Stimulated activated naive CD4-positive, alpha-beta T cell (primary cell): ENCODE measurements at places on chromosomes 13 and 19.

GRCh38 chr19:36497001-36497400 is 7.6 kb upstream of the ZNF566 start:
- DNase-seq = no peak

GRCh38 chr13:110304256-110304655 is 2.7 kb downstream of the COL4A1 start:
- DNase-seq = no peak

DNA sequence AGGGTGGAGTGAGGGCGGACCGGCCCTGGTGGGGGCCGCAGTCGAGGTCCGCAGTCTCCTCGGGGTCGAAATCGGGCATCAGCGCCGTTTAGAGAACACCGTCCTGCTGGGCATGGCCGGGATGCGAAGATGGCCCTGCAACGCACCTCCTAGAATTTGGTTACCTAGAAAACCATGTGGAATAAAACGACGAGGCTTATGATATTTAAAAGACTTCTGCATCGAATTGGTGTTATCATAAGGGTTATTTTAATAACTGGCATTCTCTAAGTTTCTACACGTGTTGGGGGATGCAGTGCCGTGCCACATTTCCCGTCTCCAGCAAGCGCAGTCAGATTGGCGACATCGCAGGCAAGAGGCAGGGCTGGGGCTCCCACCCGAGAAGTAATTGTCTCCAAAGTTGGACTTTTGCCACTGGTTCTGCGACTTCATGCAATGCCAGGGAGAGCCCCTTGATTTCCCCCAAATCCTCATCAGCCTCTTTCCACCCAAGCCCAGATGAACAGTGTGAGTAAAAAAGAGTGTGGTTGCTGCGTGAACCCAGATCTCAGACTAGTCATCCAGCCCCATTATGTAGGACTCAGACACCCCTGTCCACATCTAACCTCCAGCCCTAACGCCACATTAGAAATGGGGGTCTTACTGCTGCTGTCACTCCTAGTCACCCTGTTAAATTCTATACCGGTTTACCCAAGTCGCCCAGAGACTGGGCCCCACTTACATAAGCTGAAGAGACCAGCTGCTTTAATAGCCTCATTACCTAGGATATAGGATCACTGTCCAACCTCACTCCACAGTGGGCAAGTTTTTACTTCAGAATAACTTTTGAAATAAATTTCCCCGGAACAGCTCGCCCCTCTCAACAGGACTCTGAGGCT is 571 bp upstream of the DHRS12 start:
- DNase-seq = no peak

GRCh38 chr13:36126491-36126890 is 4.7 kb downstream of the DCLK1 start:
- no peak for DNase-seq

DNA sequence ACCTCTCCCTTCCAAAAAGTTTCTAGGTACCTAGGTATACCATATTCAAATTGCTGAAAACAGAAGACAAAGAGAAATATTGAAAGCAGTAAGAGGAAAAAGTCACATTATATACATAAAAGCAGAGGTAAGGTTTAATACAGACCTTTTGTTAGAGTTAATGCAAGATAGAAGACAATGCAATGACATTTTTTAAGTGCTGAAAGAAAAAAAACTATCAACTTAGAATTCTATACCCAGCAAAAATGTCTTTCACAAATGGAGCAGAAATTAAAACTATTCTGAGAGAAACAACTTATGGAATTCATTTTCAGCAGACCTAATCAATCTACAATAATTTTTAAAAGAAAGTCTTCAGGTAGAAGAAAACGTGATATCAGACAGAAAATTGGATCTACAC is 77.2 kb downstream of the CRYL1 start:
- no peak for DNase-seq

DNA sequence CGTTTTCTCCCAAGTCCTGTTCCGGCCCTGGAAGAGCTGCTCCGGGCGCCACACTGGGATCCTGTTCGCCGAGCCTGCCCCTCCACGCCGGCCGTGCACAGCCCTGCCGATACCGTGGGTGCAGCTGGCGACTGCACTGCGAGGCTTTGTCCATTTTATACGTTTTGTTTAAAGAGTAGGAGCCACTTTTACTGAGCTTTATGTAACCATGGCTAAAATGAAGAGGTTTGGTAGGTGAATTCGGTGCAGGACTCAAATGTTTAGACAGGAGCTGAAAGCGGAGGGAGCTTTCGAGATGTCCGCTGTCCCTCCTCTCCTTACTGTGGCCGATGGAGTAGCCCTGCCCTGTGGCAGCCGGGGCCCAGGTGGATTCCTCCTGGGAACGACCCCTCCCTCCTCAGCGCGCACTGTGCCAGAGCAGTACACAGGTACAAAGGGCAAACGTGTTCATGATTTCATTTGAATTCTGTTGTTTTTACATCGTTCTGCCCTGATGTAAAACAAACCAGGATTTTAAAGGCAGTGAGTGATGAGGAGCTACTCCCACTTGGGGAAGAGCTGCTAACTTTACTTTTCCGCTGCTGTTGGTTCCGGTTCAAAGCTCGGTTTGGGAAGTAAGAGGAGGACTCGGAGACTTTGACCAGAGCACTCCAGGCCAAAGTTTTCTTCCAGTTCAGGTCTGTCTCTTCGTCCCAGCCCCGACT is 1.7 kb downstream of the COL4A2 start:
- no peak for DNase-seq

- no peak for DNase-seq
These were observed 39.0 kb upstream of the WASF3 start for GRCh38 chr13:26518451-26518959.

- DNase-seq = no peak
These were observed 165.4 kb downstream of the GPC5 start for GRCh38 chr13:91563799-91564198.

DNA sequence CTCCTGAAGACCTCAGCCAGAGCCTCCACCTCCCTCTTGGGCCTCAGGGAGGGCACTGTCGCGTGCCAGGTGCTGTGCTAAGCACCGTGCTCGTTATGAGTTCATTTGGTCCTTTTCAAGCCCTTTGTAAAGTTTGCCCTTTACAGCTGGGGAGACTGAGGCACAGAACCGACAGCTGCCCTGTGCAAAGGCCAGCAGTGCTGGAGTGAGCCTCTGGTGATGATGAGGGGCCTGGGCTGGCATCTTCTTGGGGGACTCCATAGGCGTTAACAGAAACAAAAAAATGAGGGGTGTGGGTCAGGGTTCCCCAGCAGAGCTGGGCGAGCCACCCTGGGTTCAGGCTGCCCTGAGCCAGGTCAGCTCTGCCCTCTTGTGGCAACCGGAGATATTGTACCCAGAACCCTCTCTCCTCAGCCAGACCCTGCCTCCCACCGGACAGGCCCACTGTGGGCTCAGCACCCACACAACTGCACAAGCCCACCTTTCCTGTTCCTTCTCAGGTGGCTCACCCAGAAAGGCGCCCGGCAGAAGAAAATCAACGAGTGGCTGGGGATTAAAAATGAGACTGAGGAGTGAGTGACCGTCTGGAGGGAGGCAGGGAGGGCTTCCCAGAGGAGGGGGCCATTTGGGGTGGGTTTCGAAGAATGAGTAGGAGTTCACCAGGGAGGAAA is 5.5 kb upstream of the IFI30 start:
- DNase-seq = peak; percentile 50

- DNase-seq = no peak
These were observed 129.4 kb downstream of the AKAP11 start for GRCh38 chr13:42401376-42401775.

DNA sequence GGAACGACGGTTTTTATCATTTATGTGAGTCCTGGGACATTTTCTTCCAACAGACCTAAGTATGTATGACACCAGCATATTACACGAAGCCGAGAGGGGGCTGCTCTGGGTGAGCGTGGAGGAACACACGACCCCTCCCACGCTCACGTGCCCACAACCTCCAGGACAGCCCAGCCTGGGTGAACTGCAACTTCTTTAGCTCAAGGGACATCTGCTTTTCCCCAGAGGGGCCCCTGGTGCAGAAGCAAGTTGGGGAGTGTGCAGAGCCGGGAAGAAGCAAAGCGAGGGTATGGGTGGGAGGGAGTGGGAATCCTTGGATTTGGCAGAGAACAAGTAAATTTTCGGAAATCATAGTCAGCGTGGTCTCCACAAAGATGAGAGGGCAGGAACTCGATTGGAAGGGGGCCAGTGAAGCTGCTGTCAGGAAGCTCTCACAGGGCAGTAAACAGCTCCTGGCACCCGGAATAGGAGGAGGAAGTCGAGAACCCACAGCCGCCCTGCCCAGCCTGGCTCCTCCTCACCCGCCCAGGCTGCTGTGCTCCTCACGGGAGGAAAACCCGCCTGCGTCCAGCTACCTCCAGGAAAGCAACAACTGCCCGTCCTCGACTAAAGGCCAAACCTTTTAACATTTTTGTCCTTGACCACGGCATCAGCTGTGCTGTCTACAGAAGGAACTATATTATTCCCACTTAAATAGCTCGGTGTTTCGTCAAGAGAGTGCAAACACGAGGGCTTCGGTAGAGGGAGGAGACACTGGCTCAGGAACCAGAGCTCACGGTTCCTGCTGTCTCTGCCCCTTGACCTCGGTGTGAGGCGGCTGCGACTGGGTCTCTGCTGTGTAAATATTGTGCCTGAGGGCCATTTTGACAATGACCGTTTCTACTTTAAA is 17.2 kb upstream of the CFAP97D2 start:
- DNase-seq = peak; percentile 20

DNA sequence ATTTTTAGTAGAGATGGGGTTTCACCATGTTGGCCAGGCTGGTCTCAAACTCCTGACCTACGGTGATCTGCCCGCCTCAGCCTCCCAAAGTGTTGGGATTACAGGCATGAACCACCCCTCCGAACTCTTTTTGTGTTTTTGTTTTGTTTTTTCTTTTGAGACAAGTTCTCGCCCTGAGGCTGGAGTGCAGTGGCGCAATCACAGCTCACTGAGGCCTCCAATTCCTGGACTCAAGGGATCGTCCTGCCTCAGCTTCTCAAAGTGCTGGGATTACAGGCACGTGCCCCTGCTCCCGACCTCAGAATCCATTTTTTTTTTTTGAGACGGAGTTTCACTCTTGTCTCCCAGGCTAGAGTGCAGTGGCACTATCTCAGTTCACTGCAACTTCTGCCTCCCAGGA is 11.4 kb downstream of the SIX5 start:
- no peak for DNase-seq

- no peak for DNase-seq
These were observed 235.1 kb upstream of the MIR17HG start for GRCh38 chr13:91112201-91112923.

DNA sequence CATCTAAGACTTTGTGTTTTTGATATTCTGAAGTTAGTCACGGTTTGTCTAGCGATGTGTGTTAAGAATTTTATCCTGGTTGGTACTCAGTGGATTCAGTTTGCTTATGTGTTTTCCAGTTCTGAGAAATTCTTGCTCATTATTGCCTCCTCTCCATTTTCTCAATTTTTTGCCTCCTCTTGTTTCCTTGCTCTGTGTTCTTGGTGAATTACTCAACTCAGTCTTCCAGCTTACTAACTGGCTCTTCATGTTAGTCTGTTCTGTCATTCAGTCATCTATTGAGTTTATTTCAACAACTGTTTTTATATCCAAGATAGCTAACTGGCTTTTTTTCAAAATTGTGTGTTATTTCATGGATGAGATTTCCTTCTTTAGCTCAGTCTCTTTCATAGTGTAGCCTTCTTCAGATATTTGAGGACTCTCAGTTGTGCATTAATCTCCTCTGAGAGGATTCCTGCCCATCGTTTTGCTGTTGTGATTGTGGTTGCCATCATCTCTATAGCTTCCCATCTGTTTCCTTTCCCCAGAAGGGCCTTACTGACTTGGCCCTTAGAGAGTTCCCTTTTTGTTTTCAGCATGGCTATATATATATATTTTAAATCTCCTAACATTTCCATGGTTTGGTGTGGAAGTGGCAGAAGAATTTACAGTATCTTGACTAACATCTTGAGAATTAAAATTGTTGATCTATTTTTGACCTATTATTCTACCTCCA is 6.2 kb downstream of the SETDB2 start:
- DNase-seq = no peak

- DNase-seq = no peak
These were observed 59.0 kb downstream of the ZNF429 start for GRCh38 chr19:21564406-21564805.

GRCh38 chr19:13599681-13600080 is 93.4 kb upstream of the CACNA1A start:
- DNase-seq = no peak

GRCh38 chr19:41537789-41538188 is 38.2 kb upstream of the CEACAM21 start:
- no peak for DNase-seq

GRCh38 chr13:113345486-113345885 is 18.4 kb downstream of the GRTP1 start:
- DNase-seq = no peak

- DNase-seq = peak; percentile 1
These were observed 142.0 kb downstream of the ZNF737 start for GRCh38 chr19:20423381-20424197.

GRCh38 chr19:38667661-38668171 is 20.3 kb downstream of the ACTN4 start:
- DNase-seq = no peak

DNA sequence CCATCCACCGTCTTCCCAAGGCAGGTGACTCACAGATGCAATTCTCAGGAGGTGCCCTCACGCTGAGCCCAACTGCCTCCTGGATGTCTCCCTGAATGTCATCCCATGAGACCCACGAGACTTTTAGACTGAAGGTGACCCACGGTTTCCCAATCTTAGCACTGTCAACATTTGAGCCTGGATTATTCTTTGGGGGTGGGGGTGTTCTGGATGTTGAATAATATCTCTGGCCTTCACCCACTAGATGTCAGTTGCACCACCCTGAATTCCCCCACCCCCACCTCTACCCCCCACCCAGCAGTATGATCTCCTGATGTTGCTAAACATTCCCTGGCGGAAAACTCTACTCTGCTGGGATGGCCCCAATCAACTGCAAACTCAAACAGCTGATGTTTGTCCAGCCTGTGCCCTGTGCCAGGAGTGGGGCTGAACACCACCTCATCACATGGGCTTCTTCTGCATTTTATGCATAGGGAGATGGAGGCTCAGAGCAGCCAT is 2.2 kb upstream of the CYP4F22 start:
- no peak for DNase-seq

DNA sequence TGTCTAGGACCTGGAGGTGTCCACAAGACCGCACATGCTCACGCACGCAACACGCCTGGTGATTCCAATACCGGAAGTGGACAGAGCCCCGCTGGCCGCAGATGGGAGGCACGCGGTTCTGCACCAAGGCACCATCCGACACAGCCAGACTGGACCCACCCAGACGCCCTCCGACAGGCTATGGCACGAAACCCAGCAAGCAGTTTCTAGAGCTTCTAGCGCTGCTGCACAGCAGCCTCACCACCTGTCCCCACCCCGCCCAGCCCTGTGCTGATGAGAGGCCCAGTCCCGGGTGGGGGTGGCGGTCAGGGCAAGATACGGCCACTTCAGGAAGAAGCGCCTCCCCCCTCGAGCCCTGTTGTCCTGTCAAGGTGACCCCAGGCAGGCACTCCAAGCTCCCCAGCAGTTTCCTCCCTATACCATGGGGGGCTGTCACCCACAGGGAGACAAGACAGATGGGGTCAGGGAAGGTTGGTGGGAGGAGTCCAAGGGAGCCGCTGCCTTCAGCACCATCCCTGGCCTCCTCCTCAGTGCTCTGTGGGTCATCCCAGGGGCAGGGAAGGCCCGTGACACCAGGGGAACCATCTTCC is 11.3 kb downstream of the LSM4 start:
- no peak for DNase-seq

GRCh38 chr19:38784224-38784623 is 4.8 kb upstream of the LGALS7B start:
- DNase-seq = no peak
